ENCODE measurements at places on chromosomes 13 and 19.
A peak's percentile ranks its signal among the peaks of the same experiment; 100 is the strongest.

GRCh38 chr19:42468273-42468796, 25.6 kb upstream of the CXCL17 start:
- peak; percentile 32 for DNase-seq

DNA sequence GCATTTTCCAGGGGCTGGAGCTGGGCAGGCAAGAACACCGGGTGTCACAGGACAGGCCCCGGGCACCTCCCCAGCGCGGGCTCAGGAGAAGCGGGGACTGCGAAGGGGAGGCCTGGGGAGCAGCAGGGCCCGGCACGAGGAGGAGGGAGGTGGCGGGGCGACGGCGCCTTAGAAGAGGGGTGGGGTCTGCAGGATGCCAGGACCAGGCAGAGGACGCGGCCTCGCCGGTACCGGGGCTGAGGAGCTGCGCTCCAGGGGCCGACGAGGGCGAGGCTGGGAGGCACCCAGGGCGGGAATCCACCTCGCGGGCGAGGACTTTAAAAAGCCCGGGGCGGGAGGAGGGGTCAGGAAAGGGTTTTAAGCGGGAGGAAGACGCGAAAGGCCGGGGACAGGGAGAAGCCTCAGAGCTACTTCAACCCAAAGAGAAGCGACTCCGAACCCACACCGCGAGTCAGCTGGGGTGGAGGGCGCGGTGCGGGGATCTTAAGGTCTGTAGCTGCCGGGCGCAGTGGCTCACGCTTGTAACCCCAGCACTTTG, 665 bp downstream of the ZNF347 start:
- DNase-seq, result no peak

DNA sequence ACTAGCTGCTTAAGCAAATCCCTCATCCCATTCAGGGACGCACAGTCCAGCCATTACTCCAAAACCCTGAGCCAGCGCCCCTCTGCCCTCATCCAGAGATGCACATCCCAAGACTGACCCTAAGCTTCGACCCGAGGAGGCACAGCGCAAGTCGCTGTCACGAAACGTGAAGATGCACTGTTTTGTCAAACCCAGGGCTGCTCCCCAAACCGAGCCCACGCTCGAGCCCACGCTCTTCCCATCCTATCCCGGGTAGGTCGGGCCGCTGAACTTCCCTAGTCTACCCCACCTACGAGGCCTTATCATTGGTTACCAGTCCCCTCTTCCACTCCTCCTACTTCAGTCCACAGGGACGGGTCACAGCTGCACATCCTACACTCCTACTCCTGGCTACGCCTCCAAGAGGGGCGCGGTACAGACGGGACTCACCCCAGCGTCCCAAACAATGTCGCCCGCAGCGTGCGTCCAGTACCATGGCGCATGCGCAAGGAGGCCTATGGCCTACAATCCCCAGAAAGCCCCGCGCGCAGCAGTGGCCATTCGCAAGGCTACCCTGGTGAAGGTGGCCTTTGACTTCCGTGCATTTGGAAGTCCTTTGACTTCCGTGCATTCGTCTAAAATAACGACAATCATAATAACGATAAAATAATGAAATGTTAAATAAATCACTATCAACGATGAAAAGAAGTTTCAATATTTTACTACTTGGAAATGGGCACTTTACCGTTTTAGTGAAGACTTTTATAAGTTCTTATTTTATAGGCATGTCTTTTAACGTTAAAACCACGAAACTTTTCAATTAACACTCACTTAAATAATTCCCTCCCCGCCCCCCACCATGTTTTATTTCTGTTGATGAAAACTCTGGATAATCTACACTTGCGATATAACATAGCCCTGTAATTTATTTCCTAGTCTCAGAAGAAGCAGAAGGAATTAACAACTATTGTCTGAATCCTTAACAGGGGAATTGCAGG, at the start of gene ZNF285:
TSS of gene ZNF285 (minus strand) at position 470 of the 977 bp plus-strand sequence. CDS start 4,395 bp downstream, outside the sequence.
- peak; percentile 91 for DNase-seq

DNA sequence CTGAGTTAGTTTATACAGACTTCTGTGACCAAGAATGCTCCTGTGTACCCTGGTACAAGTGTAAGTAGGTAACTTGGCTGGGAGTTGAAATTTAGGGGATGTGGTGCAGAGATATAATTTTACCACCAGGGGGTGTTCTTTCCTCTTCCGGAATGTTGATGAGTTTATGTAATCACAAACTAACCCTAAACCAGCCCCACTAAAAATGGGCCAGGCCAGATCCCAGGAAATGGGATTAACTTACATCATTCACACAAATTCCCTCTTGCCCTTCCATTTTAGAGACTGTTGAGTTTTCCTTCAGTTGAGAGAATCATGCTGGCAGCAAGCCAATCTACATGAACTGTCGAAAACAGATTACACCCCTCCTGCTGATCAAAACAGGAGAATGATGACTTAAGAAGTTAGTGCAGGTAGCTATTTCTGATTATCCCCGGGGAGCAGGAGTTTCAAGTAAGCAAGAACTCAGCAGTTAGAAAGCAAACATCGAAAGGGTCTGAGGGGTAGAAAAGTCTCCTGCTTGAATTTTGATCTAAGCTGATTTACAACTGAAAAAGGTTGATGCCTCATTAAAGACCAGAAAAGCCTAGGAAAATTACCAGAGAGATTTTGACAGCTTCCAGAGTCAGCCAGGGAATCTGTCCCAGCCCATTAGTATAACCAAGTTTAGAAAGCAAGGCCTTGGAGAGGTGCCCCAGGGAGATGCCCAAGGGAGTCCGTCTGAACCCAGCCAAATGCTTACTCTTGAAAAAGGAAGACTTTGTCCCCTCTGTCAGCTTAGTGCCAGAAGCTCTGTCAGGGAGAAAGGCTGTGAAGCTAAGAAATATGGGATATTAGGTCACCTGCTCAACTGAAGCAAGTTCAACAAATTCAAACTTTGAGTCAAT, 32.3 kb upstream of the MED4 start:
- DNase-seq, result no peak

DNA sequence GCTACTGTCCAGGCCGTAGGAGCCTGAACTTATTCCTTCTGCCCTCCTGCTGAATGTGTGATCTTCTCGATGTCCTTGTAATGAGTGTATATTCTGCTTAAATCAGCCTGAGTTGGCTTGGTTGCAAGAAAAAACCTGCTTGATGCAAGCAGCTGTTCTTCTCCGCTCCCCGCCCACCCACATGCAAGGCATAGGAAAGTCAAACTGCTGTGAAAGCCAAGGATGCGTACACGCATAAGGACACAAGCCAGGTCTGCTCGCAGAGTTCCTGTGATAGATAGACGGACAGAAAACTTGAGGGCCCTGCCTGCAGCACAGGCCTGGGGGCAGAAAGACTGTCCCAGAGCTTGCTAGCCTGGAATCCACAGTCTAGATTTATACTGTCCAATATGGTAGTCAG, 101.1 kb downstream of the DNAJC15 start:
- DNase-seq, result no peak

- no peak for DNase-seq
These were observed 178.8 kb downstream of the VWA8 start for GRCh38 chr13:41782086-41782485.

- no peak for DNase-seq
These were observed 72.7 kb downstream of the URI1 start for GRCh38 chr19:30014770-30015169.

GRCh38 chr13:40228496-40228895, 437.9 kb downstream of the FOXO1 start:
- DNase-seq, result no peak

- no peak for DNase-seq
These were observed 20.8 kb upstream of the ZNF266 start for GRCh38 chr19:9456018-9456689.

- DNase-seq, result no peak
These were observed 125.2 kb downstream of the TUBA3C start for GRCh38 chr13:19056355-19056880.

GRCh38 chr19:45929247-45929646, 14.7 kb upstream of the NANOS2 start:
- DNase-seq, result no peak

- no peak for DNase-seq
These were observed 32.8 kb downstream of the NFIX start for GRCh38 chr19:13028027-13028426.

DNA sequence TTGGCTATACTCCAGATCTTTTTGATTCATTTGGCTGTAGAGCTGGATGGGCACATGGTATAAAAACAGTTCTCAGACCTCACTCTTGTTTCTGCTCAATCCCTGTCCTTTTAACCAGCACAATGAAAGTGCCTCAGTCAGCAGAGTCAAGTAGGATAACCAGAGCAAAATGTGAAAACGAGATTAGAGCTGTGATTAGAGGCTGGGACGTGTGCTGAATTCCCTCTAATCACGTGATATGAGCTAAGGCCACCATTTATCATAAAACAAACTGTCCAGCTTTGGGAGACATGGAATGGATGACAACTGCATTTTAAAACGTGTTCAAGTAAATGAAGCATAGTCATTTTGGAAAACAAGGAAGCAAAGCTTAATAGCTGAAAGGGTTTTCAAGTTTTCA, 54.1 kb downstream of the GJA3 start:
- no peak for DNase-seq

- no peak for DNase-seq
These were observed 18.5 kb upstream of the ZNF331 start for GRCh38 chr19:53519446-53519845.

- DNase-seq, result no peak
These were observed 55.6 kb downstream of the UNC13A start for GRCh38 chr19:17632577-17632976.

DNA sequence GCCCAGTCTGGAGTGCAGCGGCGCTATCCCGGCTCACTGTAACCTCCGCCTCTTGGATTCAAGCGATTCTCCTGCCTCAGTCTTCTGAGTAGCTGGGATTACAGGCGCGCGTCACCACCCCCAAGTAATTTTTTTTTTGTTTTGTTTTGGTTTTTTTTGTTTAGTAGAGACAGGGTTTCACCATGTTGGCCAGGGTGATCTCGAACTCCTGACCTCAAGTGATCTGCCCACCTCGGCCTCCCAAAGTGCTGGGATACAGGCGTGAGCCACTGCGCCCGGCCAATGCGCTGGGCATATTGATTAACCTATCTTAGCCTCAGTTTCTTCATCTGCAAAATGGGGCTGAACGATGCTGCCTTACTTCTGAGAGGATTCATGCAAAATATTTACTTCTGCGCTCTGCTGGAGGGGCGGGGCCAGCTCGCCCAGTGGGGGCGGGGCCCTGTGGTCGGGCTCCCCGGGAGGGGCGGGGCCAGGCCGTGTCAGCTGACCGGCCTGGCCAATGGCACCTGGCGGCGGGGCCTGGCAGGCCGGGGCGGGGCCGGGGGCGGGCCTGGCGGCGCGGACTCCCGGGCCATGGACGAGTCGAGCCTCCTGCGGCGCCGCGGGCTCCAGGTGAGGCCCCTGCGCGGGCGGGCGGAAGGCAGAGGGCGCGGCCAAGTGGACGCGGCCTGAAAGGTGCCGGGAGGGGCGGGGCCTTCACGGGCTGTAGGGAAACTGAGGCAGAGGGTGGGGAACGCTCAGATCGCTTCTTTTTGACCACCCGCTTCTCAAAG, at the start of gene MAST3:
TSS of gene MAST3 (plus strand) at position 562 of the 776 bp plus-strand sequence. CDS start at position 577, 15 bp downstream.
- DNase-seq, result no peak
